ENCODE measurements at places on chromosomes 4 and X.

- DNase-seq, result no peak
These were observed 152.3 kb upstream of the PRDX4 start for GRCh38 chrX:23515028-23515427.

- DNase-seq, result no peak
These were observed 13.6 kb downstream of the FGFRL1 start for GRCh38 chr4:1024882-1025545.

GRCh38 chrX:102934624-102935023 lies 2.4 kb upstream of the RAB40AL start:
- DNase-seq, result no peak

DNA sequence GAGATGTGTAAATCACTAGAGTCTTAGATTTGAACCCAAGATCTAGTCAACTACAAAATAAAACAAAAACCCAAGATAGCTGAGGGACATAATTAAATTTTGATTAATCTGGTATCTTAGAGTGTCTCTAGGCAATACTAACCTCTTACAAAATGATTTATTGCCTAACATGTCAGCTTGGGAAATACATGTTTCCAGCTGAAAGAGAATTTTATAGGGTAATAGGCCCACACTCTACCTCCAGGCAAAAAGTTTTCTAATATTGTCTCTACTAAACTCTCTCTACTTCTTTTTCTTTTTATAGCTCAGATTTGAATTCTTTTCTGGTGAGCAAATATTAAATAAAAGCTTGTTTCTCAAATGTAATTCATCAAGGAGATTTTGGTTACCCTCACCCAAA lies 263.2 kb downstream of the IL15 start:
- DNase-seq, result no peak

GRCh38 chr4:129014566-129015509 lies 78.5 kb downstream of the SCLT1 start:
- no peak for DNase-seq

DNA sequence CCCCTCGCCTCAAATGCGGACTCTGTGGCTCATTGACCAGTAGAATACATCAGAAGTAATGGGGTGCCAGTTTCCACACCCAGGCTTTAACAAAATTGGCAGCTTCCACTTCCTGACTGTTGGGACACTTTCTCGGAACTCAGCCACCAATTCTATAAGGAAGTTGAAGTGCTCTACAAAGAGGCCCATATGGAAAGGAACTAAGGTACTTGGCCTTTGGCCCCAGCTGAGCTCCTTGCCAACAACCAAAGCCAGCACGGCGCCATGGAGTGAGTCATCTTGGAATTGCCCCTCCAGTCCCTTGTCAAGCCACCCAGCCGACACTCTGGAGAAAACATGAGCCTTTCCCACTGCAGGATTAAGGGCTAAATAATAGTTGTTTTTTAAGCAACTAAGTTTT lies 262.2 kb upstream of the INTU start:
- DNase-seq, result no peak

GRCh38 chrX:21883258-21883657 lies 27.5 kb downstream of the YY2 start:
- no peak for DNase-seq

- DNase-seq, result no peak
These were observed 91.8 kb upstream of the POU3F4 start for GRCh38 chrX:83416273-83416672.

DNA sequence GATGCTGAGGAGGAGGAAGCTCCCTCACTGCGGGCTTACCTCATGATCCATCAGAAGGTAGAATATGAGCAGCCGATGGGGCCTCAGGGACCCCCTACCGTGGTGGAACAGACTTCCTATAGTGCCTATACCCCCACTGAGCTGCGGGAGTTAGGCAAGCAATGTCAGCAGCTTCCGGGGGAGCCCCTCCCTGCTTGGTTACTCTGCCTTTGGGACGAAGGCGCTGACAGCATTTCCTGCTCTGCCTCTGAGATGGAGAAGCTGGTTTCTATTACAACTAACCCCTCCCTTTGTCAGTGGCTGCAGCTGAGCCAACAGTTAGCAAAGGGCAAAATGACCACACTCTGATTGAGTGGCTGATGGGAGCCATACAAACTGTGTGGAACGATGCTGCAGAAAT lies 430.7 kb downstream of the IDS start:
- DNase-seq, result no peak

GRCh38 chrX:150429594-150429993 lies 66.5 kb downstream of the MAMLD1 start:
- DNase-seq, result no peak

GRCh38 chrX:53223955-53224859 lies 800 bp downstream of the KDM5C start:
- DNase-seq, result no peak

GRCh38 chr4:56320293-56320692 lies 67.0 kb downstream of the AASDH start:
- DNase-seq, result no peak

DNA sequence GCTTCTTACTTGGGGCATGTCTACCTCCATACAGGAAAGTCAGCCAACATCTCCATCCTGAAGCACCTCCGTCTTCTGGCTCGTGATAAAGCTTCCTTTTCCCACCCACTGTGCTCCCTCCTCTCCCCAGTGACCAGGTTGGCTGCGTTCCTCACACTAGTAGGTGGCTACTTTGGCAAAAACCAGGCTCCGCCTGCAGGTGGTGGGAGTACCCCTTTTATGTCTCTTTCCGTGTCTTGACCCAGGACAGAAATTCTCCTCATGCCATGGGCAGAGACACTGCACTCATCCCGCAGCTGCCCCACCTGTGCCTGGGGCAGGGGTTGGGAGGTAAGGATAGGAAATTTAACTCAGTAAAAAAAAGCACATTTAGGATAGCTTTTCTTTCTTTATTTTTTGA lies 50.9 kb downstream of the ENPP6 start:
- no peak for DNase-seq

GRCh38 chrX:28843817-28844216 lies 256.6 kb downstream of the IL1RAPL1 start:
- DNase-seq, result no peak

GRCh38 chr4:139692309-139693012 lies 26.8 kb downstream of the MGST2 start:
- no peak for DNase-seq
